ENCODE measurements at places on chromosomes 16 and 17.

DNA sequence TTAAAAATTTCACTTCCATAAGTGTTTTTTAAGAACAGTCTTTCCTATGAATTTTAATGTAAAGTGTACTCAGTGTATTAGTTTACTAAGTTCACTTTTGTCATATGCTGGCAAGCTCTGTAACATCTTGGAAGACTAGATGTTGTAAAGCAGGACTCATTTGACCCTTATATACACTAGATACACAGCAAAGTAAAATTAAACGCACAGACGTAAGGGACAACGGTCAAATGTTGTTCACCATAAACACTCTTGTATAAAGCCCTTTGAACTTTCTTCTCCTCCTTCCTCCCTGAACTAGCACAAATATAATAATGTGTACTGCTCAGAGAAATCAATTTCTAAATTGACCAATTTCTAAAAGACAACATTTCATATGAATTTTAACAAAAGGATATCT, 7.0 kb upstream of the GOT2 start:
- no peak for DNase-seq

DNA sequence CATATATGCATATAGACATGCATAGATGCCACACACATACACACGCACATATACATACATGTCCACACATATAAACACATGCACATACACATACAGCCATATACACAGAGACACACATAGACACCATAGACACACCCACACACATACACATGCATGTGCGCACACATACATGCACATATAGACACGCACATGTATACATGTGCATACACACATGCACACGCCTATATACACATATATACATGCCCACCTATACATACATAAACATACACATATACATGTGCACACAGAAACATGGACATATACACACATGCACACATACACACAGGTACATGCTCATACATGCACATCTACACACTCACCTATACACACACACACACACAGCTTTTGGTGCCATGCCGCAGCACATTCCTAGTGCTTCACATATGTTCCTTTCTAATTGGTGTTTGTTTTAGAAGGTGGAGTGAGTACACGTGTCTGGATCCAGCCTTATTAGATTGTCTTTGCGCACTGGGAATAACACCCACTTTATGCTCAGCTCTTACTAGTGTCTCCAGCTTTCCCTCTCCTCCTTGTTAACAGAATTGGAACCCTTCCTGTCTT, 198.0 kb downstream of the RPTOR start:
- no peak for DNase-seq

DNA sequence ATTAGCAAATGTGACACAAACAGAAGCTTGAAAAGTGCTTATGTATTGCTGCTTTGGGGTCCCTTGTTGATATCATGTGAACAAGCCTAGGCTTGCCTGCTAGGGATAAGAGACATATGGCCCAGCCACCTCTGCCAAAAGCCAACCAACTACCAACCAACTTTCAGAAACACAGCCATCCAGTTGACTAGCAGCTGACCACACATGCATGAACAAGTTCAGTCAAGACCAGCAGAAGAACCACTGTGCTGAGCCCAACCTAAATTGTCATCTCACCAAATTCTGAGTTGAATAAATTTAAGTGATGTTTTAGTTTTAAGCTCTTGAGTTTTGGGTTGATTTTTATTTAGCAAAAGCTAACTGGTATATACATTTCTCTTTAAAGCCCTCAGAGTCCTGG, 3.5 kb downstream of the ERN2 start:
- DNase-seq = no peak

DNA sequence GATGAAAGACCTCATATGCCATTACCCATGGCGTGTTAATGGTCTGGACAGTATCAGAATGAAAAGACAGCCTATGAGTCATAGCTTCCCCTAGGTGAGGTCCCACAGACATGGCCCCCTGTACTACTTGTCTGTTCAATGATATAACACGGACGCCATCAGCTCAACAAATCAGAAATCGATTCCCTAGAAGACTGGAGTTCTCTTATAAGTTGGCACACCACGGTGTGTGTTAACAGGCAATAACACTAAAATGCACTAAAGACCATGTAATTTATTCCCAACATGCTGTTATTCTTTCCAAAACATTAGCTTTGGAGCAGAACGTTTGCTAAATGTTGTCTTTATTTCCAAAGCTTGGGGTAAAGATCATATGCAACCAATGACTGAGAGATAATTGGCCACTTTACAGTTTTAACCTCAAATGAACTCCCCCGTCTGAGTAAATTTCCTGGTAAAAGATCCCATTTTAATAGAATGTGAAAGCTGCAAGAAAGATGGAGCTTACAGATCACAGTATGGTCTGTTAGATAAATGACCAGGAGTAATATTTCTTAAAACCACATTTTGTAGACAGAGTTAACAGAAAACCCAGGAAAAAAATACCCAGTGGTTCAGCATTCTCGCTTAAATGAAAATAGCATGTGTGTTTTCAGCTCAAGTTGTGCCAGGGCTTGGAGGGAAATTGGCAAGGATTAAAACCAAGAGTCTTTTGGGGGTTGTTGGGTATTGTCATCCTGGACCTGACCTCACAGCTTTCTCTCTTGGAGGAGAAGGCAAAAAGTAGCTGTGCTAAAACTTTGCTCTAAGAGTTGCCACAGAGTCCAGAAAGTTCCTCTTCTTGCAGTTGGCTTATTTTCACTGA, 65.9 kb downstream of the PCTP start:
- no peak for DNase-seq

DNA sequence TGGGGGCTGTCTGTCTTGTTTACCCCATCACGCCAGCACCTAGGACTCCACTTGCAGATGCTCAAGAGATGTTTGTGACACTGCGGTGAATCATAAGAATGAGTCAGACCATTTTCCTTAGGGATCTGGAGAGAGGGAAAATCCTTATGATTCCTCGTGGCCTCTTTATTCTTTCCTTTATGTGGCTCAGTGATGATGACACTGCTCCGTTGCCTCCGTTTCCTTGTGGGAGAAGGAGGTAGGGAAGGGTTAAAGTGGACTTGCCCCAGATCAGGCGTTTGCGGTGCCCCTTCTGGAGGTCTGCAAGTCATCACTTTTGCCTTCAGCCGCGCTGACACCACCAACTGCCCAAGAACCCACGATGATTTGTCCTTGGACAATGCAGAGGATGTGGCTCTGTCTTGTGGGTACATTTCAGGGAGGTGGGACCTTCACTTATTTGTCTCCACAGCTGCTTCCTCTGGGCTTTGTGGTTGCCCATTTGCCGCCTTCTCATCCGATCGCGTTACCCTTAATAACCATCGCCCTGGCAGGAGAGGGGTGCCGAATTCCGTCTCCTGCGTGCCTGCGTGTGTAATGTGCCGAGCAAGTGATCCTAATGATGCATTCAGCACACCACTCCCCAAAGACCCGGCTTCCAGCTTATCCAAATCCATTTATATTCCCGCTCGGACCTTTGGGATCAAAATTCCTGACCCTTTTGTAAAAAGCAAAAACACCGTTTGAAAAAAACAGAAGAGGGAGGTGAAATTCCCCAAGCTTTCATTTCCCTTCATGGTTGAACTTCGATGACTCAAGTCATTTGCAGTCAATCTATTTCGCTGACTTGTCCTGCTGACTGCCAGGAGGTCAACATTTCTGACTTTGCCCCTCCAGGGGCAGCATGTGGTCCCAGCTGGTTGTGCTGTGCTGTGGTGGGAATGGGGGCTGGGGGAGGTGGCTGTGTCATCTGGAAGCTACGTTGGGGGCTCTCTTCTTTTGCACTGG, 87.2 kb upstream of the IRX3 start:
- DNase-seq = peak; percentile 12

DNA sequence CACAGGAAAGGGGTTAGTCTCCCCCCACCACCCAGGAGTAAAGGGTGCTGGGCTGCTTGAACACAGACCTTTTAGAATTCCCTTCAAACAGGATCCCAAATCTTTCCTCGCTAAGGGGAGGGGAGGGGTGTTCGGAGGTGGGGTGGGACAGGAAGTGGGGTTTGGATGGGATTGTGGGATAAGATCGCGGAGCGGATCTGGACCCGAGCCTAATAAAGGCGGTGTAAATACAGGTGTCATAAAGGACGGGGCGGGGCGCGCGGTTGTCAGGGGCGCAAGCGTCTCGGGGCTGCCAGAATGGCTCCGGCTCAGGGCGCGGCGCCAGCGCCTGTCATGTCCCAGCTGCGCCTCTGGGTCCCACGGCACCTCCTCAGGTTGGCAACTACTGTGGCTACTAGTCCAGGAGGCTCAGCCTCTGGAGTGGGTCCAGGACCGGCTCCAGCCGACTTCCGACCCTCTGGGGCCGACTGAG, 59.8 kb upstream of the FBXO47 start:
- DNase-seq = peak; percentile 19

DNA sequence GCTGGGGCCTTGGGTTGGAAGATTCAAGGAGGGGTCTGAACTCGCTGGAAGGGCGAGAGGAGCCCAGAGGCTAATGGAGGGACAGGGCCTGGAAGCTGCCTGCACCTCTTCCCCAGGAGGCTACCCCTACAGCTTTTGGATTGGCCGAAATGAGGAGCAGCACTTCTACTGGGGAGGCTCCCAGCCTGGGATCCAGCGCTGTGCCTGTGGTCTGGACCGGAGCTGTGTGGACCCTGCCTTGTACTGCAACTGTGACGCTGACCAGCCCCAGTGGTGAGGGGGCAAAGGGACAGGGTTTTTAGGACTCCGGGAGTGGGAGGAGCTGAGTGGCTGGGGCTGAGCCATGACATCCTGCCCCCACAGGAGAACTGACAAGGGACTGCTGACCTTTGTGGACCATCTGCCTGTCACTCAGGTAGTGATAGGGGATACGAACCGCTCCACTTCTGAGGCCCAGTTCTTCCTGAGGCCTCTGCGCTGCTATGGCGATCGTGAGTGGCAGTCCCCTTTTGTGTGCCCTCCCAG, 8.8 kb downstream of the CNTNAP1 start:
- no peak for DNase-seq

- DNase-seq = no peak
Measured at GRCh38 chr17:5299383-5299782, 17.3 kb downstream of the RABEP1 start.

DNA sequence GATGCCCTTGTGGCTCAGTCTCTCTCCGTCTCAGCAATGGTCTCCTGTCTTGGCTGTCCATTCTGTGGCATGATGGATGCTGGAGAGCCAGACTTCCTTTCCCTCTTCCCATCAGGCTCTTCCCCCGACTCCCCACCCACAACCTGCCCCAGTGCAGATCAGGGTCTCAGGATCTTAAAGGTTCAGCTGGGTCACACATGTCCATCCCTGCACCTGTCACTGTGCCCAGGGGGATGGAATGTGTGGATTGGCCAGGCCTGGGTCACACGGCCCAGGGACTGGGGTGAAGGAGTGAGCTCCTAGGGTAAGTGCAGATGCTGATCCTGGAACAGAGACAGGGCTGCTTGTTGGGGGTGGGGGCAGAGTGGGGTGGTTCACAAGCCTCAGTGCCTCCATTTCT, 23.0 kb downstream of the ADGRG5 start:
- no peak for DNase-seq

- DNase-seq = no peak
Measured at GRCh38 chr16:194516-194915, 14.3 kb downstream of the HBQ1 start.

GRCh38 chr16:52537516-52537915, 9.4 kb downstream of the TOX3 start:
- DNase-seq = no peak

- DNase-seq = no peak
Measured at GRCh38 chr17:65656390-65657250, 95.2 kb upstream of the AXIN2 start.

GRCh38 chr16:12344577-12345343, 368.2 kb downstream of the SNX29 start:
- no peak for DNase-seq

- DNase-seq = no peak
Measured at GRCh38 chr17:64938290-64938689, 19.0 kb upstream of the LRRC37A3 start.

GRCh38 chr17:68851890-68852289, 103.3 kb downstream of the ABCA8 start:
- DNase-seq = no peak

DNA sequence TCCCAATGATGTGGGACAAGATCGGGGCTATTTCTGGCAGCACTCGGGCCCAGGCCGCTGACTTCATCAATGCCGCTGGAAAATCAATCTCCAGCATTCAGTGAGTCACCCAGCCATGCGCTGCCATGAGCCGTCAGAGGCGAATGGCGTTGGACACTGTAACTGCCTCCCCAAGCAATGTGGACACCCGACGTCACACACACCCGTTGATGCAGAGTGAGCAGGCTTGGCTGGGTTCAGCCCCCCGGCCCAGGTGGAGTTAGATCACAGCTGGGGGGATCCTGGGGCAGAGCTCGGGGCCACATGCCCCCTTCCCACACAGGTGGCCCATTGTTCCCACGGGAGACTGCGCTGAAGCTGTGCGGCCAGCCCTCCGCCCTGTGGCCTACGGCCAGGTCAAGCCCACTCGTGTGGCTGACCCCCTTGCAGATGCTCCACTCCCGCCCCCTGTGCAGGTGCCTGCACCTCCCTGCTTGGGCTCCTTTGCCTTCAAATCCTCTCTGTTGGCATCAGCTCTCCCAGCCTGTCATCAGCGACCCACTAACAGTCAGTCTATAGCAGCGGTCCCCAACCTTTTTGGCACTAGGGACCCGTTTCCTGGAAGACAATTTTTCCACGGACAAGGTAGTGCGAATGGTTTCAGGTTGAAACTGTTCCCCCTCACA, 89.9 kb downstream of the TBC1D16 start:
- no peak for DNase-seq

DNA sequence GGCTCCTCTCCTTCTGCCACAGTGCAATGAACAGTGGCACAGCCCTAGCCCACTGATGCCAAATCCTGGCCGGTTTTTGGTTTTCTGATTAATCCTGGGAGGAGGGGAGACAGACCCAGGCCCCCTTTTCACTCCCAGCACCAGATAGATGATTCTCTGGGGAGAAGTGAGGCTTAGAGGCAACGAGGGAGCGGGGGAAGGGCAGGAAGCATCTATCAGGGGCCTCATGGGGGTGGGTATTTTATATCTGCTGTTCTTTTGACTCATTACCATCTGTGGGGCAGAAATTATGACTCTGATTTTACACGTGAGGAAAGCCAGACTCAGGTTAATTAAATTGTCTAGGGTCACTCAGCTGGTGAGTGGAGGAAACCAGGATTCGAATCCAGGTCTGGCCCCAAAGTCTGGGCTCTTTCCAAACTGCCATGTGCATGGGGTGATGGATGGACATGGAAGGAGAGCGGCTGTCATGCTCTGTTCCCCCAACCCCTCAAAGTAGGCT, 79.4 kb downstream of the MRM1 start:
- no peak for DNase-seq

DNA sequence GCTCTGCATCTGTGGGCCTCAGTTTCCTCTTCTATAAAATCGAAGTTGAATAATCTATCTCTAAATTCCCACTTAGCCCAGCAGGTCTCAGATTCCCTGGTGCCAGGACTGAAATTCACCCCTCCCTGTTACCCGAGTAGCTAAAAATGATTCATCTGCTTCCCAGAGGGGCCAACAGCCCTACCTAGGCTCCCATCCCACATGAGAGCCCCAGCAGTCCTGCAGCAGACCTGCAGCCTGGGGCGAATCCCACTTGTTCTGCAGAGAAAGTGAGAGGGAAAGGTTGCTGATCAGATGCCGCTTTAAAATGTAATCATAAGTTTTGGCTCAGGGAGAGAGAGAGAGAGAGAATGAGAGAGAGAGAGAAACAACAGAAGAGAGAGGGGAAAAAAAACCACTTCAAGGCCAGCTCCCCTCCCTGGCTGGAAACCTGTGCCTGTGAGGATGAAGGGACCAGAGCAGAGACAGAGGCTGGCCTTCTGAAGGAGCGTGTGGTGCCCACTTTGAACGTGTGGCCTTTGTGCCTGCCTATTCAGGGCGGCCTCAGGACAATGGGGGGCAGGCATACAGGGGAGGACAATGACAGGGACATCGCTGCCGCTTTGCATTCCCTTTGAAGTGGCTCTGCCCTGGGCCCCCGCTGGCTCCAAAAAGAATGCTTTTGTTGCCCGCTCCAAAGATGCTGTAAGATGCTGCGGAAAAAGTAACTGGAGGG, 85.2 kb upstream of the NKD1 start:
- DNase-seq = peak; percentile 68
